ENCODE measurements at places on chromosomes 4 and X.

GRCh38 chr4:118732591-118733330, 47.6 kb downstream of the METTL14 start:
- no peak overlapping the region for H3K4me3 ChIP-seq
- no peaks in the 10 kb centered on the region for H3K27me3 ChIP-seq
- H3K36me3 ChIP-seq: peaks cover 29% of the 10 kb centered on the region
- peak overlapping the region; percentile 3 for H3K27ac ChIP-seq
- DNase-seq: no peak

- no peak for DNase-seq
- no peak overlapping the region for H3K27ac ChIP-seq
- peaks cover 21% of the 10 kb centered on the region for H3K4me1 ChIP-seq
These were observed 51.7 kb downstream of the RPGR start for GRCh38 chrX:38275615-38276014.

DNA sequence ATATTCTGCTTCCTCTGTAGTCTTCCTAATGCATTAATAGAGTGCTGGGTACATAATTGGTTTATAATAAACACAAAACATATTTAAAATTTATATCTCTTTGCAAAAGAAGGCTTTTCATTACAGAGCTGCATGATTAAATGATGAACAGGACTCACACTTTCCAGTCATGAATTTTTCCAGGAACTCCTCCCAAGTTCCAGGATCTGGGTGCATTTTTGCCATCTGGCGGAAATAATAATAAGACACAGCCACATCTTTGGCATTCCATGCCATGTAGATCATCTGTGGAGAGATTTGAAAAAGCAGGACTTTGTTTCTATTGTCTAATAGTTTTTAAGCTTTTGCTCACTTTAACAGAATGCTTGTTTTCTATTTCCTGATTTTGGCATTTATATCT, 40.2 kb upstream of the SULT1B1 start:
- H3K36me3 ChIP-seq: no peaks in the 10 kb centered on the region
- H3K4me1 ChIP-seq: no peaks in the 10 kb centered on the region
- no peak for DNase-seq

- no peak overlapping the region for H3K4me3 ChIP-seq
- H3K36me3 ChIP-seq: no peaks in the 10 kb centered on the region
- DNase-seq: no peak
These were observed 218.7 kb upstream of the NDST4 start for GRCh38 chr4:115332078-115332477.

DNA sequence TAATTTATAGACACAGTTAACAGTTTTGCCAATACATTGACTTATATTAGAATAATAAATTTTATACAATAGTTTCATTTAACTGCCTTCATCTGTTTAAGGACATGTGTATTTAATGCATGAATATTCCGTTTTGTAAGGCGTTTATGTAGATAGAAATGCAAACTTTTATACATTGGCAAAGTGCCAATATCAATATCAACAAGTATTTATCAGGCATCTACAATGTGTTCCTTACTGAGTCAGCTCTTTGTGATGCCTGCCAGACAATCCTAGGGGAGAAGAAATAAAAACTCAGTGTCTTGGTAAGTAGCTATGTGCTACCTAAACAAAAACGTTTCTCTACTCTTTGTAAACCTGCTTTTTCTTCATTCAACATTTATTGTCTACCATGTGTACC, 1142.2 kb downstream of the C4orf33 start:
- H3K27me3 ChIP-seq: no peaks in the 10 kb centered on the region
- no peaks in the 10 kb centered on the region for H3K4me1 ChIP-seq
- DNase-seq: no peak
- H3K4me3 ChIP-seq: no peak overlapping the region

Measured in mesothelial cell of epicardium (in vitro differentiated cells).